ENCODE measurements at places on chromosomes 12 and 14.

DNA sequence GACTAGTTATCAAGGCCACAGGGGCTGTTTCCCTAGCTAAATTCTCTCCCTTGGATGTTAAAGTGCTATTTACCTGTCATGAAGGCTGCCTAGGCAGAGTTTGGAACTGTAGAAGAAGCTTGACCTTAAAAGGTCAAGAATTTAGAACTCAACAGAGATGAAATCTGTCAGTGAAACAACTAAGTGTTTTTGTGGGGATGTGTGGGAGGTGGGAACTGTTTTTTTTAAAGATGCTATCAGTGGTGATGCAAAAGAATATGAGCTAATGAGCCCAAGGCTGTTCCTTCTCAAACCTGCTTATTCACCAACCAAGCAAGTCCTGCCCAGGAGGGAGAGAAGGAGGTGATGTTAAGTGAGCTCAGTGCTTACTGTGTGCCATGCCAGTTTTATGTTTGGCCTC is 40.8 kb upstream of the POC1B start:
- DNase-seq: no peak

- no peak for DNase-seq
Measured at GRCh38 chr14:104799244-104800014, 1.5 kb upstream of the ZBTB42 start.

DNA sequence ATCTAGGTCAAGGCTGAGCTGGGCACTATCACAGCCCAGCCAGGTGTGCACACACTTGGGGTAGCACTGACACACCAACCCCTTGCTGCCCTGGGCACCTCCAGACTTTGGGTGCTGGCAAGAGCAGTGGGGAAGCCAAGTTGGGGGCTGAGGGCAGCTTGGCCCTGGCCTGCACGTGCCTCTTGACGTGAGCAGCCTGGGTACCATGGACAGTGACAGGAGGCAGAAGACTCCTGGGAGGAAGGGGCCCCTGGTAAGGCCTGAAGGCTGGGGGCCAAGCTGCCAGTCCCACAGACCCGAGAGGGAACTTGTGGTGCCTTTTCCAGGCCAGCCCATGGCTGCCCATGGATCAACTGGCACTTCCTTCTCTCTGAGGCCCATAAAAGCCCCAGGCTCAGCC is 124.1 kb upstream of the SFSWAP start:
- no peak for DNase-seq

- DNase-seq: no peak
Measured at GRCh38 chr14:65141523-65141922, 39.2 kb upstream of the MAX start.

- no peak for DNase-seq
Measured at GRCh38 chr14:51368721-51369163, 128.7 kb downstream of the TMX1 start.

DNA sequence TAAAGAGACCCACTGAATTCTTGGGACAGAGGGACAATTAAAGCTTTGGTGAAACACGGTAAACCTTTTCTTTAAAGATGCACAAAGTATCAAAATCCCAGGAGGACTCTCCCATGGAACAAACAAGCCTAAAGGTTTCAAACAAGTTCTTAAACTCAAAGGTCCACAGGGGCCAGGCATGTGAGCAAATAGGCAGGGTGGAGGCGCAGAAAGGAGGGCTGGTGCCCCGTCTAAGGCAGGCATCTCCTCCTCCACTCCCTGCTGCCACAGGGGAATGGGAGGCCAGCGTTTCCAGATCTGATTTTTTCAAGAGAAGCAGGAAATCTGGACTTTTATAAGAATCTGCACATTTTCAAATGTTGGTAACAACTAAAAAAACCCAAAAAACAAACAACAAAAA is 7.6 kb downstream of the RPS6KL1 start:
- DNase-seq: no peak

DNA sequence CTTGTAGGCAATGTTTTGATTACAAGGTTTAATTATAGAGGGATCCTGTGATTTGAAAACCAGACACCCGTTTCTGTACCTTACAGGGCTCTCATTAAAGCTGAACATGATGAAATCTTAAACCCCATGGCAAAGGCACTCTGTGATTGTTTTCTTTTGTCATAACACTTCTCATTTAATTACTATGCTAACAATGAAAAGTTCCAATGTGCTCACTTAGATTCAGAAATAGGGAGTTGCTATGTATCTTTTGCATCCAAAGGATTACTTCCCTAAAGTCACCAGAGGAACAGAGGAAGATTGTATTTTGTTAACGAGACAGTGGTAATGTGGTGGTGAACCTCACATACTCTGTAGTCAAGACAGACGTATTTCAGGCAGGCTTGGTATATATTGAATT is 81.5 kb upstream of the MYF6 start:
- no peak for DNase-seq

GRCh38 chr14:34593740-34594375 is 36.1 kb downstream of the SNX6 start:
- DNase-seq: no peak

- no peak for DNase-seq
Measured at GRCh38 chr12:26870491-26871419, 37.8 kb upstream of the ITPR2 start.

DNA sequence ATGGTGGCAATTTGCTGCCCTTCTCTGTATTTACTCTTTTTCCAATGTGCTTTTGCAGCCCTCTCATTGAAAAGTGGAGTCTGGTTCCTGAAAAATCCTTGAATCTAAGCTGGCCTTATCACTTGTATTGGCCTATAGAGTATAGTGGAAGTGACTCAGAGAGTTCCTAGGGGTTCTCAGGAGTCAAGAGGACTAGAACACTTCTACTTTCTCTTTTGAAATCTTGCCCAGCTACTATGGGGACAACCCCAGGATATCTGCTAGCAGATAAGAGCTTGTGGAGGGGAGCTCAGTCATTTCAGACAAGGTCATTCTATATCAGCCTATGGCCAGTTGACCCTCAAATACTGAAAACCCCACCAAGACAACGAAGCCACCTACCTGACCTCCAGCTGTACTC is 26.7 kb upstream of the WSCD2 start:
- DNase-seq: no peak

DNA sequence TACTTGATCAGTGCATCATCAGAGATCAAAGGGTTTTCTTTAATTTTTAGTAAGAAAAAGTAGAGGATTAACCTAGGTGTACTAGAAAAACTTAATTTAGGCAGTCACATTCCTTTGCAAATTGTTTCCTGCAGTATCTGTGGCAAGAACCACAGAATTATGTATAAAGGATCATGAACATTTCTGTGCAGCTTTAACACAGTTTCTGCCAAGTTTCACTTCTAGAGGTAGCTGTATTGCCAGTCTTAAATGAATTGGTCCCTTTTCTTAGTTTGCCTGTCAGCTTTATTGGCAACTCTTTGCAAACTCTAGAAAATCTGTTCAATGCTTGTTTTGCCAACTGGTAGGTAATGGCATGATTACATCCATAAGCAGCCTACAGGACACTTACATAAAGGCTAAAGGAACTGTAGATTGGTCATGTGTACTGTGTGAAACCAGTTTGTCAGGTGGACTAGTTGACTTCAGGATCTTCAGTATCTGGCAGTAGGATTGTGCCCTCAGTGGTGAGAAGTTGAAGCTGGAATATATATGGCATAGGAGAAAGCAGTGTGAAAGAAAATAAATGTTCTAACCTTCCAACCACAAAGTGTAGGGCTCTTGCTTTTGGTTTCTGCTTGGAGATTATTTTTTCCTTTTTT is 75.9 kb downstream of the TTLL5 start:
- no peak for DNase-seq

DNA sequence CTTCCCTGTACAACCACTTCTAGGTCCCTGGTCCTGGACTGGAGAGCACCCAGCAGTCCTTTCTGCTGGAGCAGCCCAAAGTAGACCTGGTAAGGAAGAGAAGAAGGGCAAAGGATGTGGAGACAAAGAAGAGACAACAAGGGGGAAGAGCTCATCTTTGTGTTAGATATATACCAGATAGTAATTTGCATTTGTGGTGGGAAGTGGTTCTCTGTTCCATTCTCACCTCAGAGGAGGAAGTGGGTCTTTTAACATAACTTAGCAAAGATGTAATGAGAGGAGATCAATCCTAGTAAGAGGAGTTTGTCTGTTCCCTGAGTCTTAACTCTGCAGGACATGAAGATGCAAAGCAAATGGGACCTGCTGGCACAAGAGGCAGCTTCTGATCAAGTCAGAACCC is 8.0 kb downstream of the CCDC198 start:
- no peak for DNase-seq

- DNase-seq: no peak
Measured at GRCh38 chr12:104011253-104011652, 38.7 kb downstream of the GLT8D2 start.

GRCh38 chr14:54617467-54617866 is 50.5 kb downstream of the SAMD4A start:
- DNase-seq: no peak

DNA sequence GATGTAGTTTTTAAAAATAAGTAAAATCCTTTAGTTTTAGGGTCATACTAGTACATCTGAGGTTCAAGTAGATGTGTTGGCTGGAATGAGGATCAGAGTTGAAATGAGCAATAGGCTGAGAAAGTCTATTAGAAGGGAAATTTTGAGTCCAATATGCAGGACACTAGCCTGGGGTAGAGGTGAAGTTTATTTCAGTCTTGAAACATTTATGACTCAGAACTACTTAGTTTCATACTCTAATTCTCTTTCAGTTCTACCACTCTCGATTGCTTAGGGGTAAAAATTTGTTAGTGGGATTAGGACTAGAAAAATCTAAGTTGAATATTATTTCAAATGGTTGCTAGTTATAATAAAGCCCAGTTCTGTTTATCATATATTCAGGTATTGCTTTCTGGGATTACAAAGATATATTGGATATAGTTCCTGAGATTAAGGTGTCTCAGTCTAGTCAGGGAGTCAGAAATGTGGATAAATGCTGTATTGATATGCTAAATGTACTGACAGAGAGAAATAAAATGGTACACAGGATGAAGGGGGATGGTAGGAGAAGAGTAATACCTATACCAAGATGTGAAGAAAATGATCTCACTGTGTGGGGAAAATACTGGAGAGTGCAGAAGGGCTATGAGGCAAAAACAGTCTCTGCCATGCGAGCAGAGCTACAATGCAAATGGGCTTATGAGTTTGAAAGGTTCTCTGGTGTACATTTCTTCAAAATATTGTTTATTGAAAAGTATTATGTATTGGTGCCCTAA is 395.8 kb upstream of the FBXO33 start:
- DNase-seq: no peak

- DNase-seq: no peak
Measured at GRCh38 chr12:128326406-128326805, 59.4 kb downstream of the TMEM132C start.

DNA sequence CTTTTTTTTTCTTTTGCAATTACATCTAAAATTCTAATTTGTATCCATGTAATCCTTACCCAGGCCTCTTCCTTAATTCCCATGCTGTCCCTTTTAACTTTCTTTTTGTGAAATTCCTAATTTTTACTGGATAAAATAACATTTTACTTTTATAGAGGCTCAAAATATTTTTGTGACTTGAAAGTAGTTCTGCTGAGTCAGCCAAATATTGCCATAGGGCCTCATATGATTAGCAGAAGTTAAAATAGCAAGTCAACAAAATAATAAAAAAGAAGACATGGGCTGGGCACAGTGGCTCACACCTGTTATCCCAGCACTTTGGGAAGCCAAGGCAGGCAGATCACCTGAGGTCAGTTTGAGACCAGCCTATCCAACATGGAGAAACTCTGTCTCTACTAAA is 2.0 kb downstream of the C3AR1 start:
- DNase-seq: no peak

GRCh38 chr12:92513231-92513730 is 189.5 kb upstream of the PLEKHG7 start:
- no peak for DNase-seq

- DNase-seq: no peak
Measured at GRCh38 chr12:7833831-7834230, 38.9 kb downstream of the SLC2A14 start.

GRCh38 chr12:26017484-26018211 is 59.2 kb downstream of the RASSF8 start:
- no peak for DNase-seq

Data from esophagus squamous epithelium (tissue), 5 donors.